ENCODE measurements at places on chromosomes 2 and 18.

GRCh38 chr2:145593280-145593679, 1073.4 kb upstream of the ZEB2 start:
- no peak for DNase-seq

GRCh38 chr2:26904839-26905238, 56.9 kb downstream of the DPYSL5 start:
- no peak for DNase-seq

DNA sequence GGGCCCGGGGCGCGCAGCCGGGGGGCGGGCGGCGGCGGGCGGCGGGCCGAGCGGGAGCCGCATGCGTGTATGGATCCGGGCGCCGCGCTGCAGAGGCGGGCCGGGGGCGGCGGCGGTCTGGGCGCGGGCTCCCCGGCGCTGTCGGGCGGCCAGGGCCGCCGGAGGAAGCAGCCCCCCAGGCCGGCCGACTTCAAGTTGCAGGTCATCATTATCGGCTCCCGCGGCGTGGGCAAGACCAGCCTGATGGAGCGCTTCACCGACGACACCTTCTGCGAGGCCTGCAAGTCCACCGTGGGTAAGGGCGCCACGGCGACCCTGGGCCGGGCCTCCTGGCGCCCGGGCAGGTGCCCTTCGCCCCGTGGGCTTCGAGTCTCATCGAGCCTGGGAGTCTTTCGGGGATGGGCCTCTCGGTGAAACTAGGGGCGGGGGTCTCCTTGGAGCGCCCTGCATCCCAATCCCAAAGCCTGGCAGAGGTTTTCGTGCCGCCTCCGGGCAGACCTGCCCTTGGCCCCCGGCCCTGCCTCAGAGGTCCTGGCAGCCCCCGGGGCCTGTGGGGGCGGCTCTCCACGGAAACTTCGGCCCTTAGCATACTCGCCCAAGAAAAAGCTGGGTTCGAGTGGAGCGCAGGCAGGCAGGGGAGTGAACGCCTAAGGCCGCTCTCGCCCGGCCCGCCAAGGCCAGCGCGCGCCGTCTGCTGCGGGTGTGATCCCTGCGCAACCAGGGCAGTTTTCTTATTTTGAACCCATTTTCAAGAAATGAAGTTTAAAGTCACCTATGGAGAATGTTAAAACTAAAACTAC, 622 bp downstream of the RAB12 start:
- DNase-seq: no peak

- no peak for DNase-seq
These were observed 35.3 kb downstream of the SH3BP4 start for GRCh38 chr2:234986876-234987720.

DNA sequence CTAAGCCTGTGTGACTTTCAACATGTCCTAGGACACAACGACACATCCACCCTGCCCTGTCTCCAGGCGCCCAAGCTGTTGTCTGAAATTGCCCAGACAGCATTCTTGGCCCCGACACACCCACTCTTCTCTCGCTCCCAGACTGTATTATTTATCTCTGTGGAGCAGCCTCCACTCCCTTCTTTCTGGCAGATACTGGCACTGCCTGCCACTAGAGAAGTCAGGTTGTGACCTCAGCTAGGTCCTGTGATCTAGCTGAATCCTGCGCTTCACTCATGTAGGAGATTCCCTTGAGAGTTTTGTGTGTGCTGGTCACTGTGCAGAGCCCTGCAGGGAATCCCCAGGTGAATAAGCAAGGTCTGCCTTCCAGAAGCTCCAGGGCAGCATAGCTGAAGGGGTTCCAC, 77.1 kb upstream of the TNP1 start:
- DNase-seq: no peak
